NB4 (cell line): ENCODE measurements at places on chromosomes 11 and 22.

GRCh38 chr11:130192845-130193267 lies 33.3 kb downstream of the ST14 start:
- no peak for DNase-seq

- DNase-seq, result peak; percentile 26
These were observed 23.6 kb upstream of the FJX1 start for GRCh38 chr11:35594680-35595079.

GRCh38 chr11:131219646-131220045 lies 150.8 kb upstream of the NTM start:
- DNase-seq, result no peak

- peak; percentile 82 for DNase-seq
These were observed 4.8 kb downstream of the SDF2L1 start for GRCh38 chr22:21646608-21647590.

DNA sequence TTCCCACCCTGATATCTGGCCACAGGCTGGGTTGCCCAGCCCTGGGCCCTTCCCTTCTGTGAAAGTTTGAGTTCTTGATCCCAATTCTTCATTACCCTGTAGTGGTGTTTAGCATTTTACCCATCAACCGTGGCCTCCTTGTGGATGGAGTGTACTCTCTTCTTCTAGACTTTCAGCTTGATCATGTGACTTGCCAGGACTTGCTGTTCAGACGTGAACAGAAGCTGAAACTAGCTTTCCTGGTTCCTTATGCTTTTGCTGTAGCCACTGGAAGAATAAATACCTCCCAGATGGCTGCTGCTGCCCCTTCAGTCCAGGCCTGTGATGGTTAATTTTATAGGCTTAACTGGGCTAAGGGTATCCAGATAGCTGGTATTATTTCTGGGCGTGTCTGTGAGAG lies 32.7 kb upstream of the DAGLA start:
- DNase-seq, result no peak

DNA sequence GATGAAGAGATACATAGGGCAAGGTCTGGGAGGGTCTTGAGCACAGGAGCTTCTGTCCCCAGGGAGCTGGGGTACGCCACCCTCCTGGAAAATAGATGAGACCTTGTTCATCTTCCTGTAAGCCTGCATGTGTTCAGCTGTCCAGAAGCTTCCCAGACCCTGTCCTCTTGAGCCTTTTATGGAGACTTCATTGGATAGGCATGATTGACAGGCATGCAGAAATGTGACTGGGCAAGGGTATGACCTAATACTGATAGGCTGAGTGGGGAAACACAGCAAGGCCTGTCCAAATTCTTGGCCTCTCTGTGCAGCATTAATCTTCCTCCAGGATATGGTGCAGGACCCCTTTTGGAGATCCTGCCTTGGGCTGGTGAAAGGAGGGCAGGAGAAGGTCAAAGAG lies 15.7 kb downstream of the ARCN1 start:
- DNase-seq, result no peak

DNA sequence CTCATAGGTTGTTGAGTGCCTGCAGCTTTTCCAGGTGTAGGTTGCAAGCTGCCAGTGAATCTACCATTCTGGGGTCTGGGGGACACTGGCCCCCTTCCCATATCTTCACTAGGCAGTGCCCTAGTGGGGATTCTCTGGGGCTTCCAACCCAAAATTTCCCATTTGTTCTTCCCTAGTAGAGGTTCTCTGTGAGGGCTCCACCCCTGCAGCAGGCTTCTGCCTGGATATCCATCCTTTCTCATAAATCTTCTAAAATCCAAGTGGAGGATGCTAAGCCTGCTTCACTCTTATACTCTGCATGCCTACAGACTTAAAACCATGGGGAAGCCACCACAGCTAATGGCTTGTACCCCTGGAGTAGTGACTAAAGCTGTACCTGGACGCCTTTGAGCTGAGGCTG lies 33.4 kb downstream of the ANO3 start:
- DNase-seq, result no peak

- DNase-seq, result no peak
These were observed 547.5 kb downstream of the TBC1D22A start for GRCh38 chr22:47309946-47310345.

GRCh38 chr11:69869311-69869939 lies 50.2 kb upstream of the FGF3 start:
- DNase-seq, result no peak

DNA sequence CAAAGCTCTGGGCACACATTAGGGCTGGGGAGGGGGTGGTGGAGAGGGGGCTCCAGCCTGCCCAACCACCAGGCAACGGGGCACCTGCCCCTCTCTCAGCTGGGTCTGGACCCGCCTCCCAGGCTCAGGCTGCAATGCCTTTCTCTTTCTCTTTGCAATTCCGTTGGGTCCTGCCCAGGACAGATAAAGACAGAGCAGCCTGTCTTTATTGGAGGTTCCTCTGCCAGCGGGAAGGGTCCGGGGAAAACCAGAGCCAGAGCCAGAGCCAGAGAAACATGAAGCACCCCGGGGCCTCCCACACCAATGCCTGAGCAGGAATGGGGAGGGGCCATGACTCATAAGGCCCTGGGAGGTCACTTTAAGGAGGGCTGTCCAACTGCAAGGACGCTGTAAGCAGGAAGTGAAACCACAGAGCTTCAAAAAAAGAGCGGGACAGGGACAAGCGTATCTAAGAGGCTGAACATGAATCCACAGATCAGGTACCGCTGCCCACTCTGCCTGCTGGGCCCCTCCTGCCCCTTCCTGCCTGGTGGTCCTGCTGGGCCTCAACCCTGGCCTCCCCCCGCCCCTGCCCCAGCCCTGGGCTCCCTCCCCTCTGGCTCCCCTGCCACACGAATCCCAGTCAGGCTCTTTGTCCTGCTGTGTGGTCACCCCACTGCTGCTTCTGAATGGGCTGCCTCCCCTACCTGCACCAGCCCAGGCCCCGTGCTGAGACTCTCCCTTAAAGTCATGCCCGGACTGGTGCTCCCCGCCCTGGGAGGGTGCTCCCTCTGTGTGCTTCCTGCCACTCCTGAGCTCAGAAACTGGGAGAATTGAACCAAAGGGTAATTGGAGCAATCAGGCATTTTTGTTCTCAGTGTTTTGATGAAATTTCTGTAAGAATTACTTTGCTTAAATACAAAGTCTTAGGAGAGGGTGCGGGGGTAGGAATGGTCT lies at the start of gene APOBEC3B:
Gene APOBEC3B, plus strand, starts transcription at position 356 of the 936 bp plus-strand sequence. Its CDS starts 107 bp downstream, at position 463.
- DNase-seq, result peak; percentile 96

DNA sequence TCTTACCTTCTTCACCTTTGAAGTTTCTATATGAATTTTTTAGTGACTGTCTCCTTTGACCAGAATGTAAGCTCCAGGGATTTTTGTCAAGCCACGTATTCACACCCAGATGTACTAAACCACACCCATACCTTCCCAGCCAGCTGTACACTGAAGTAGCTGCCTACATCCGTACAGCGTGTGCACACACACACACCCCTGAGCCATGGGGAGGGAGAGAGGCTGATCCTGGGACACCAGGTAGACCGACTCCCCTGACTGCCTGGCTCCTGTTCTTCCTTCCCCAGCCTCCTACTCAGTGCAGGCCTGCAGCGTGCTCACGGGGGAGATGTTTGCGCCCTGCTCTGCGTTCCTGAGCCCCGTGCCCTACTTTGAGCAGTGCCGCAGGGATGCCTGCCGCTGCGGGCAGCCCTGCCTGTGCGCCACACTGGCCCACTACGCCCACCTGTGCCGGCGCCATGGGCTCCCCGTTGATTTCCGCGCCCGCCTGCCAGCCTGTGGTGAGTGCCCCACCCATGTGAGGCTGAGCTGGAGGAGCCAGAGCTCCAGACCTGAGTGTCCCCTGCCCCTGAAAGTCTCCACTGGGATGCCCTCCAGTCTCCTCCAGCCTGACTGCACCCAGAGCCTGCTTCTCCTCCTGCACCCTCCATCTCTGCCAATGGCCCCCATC lies 25.9 kb downstream of the OTOG start:
- no peak for DNase-seq

GRCh38 chr11:108122166-108122628 lies 830 bp downstream of the ACAT1 start:
- DNase-seq, result peak; percentile 27

DNA sequence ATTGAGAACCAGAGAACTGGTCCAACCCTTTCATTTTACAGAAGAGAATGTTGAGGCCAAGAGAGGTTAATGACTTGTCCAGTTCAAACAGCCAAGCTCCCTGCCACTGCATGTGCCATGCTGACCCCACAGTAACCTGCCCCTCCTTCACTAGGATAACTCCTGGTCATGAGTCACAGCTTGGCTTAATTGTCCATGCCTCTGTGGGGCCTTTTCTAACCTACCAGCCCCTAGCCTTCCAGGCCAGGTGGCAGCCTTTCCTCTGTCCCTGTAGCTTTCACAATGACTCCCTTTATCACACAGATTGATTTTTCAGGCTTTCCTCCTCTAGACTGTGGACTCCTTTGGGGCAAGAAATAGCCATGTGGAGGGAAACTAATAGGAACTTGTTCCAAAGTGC lies 97.2 kb downstream of the PIWIL4 start:
- no peak for DNase-seq

- no peak for DNase-seq
These were observed 77.0 kb downstream of the ME3 start for GRCh38 chr11:86595451-86595850.

GRCh38 chr22:26589367-26589844 lies 526 bp downstream of the TPST2 start:
- peak; percentile 38 for DNase-seq

- no peak for DNase-seq
These were observed 76.9 kb downstream of the NTM start for GRCh38 chr11:131447277-131447815.

DNA sequence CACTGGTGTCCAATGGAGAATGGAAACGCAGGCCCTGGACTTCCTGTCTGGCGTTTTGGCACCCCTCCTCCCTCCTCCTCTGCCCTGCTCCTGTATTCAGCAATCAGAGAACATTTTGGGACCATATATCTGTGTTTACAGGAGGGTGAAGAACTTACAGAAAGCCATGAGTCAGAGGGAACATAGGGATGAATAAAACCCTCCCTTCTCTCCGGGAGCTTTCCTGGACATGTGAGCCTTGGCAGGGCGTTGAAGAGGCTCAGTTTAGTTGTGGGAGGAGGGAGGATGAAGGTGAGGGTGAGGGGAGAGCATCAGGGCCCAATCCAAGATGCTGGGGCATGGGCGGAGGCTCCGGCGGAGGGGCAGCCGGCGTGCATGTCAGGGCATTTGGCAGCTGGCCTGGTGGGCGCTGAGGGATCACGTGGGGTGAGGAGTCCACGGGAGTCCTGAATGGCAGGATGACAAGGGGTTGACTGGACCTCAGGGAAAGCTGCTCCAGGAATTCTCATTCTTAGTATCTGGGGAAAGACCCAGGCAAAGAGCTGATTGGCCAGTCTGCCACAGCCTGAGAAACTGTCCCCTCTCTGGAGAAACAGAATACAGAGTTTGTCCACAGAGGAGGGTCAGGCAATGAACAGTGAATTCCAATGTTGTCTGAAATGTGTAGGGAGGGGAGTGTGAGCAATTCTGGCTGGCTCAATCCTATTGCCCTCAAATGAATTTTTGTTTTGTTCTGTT lies 28.9 kb downstream of the MICAL2 start:
- no peak for DNase-seq

DNA sequence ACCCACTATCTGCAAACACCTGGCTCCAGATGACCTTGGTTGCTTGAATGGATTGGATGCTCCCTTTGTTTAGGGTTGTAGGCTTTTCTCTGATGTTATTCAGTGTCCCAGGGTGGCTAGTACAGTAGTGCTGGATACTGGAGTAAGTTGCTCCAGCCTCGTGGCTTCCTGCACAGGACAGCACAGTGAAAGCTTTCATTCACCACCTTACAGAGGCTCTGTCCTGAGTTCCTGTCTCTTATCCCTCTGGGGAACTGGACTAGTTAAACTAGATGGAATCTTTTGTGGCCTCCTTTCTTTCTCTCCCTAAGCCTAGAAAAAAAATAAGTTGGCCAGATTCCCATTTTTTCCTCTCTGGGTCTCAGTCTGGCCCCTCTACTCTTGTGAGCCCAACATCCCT lies 42.6 kb downstream of the MRPL48 start:
- DNase-seq, result no peak

DNA sequence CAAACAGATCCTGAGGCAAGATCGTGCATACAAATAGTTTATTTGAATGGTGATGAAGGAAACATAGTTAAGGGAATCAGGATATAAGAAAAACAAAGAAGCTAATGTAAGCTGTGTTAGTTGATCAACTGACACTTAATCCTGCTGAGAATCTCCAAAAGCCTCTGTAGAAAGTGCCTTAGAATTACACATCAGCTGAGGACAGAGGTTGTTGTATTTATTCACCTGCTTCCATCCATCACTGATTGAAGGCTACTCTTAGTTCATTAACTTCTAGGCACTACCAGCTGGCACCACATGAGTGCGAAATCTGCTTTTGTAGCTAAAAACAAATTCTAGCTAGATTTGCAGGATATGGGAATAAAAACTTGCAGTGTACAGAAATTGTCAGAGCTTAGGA lies 1082.0 kb upstream of the CNTN5 start:
- no peak for DNase-seq

- peak; percentile 100 for DNase-seq
These were observed at the start of gene ALDH3B1 for GRCh38 chr11:68010090-68011041. ALDH3B1 (plus strand) TSS chr11:68010327; CDS start chr11:68015298, 4,971 bp downstream.
